Activated naive CD4-positive, alpha-beta T cell treated with anti-CD3 and anti-CD28 coated beads for 36 hours (primary cell): ENCODE measurements at places on chromosomes 11 and 22. TPM values are rescaled to one million over a fixed set of nuclear protein-coding genes. Genes with fewer than 3 reads are reported as not detected.

GRCh38 chr22:19967850-19968449 lies 26.3 kb upstream of the TXNRD2 start:
- no peaks in the 10 kb centered on the region for H3K27me3 ChIP-seq
- no peak for DNase-seq
- no peak overlapping the region for H3K4me3 ChIP-seq
- peaks cover 8% of the 10 kb centered on the region for H3K4me1 ChIP-seq
- no peak overlapping the region for H3K27ac ChIP-seq

SLC15A3 gene
- total RNA-seq: 5.6 TPM

GRCh38 chr11:78586452-78587046 lies 11.9 kb upstream of the NARS2 start:
- H3K27me3 ChIP-seq: no peaks in the 10 kb centered on the region
- DNase-seq: no peak
- no peak overlapping the region for H3K27ac ChIP-seq
- peaks cover 6% of the 10 kb centered on the region for H3K36me3 ChIP-seq
- no peaks in the 10 kb centered on the region for H3K4me1 ChIP-seq

DNA sequence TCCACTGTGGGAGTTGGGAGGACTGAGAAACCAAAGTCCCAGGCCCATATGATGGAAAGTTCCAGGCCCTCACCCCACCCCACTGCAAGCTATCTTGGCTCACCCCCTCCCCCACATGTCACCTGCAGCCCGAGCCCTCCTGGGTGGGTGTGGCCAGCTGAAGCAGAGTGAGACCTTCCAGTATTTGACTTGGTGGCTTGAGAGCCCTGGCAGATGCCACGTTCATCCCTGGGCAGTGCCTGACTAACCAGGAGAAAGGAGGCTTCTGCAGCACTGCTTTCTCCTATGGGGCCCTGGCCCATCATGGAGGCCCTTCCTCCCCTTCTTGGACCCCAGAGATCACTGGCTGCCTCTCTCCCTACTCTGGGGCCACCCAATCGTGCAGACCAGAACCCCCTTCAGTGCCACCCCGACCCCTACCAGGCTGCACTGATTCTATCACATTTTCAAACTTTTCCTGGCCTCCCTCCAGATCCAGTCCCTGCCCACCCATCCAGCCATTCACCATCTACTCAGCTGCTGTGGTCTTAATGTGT lies 38.1 kb upstream of the WNT11 start:
- no peaks in the 10 kb centered on the region for H3K4me1 ChIP-seq
- H3K27me3 ChIP-seq: no peaks in the 10 kb centered on the region
- no peak overlapping the region for H3K27ac ChIP-seq
- no peaks in the 10 kb centered on the region for H3K36me3 ChIP-seq
- DNase-seq: no peak

SLC16A8 gene
- not detected for total RNA-seq

UPB1 gene
- not detected for total RNA-seq

TRIM66 gene
- 16.4 TPM for total RNA-seq

GRCh38 chr22:26502688-26503561 lies 9.3 kb downstream of the TFIP11 start:
- peak overlapping the region; percentile 87 for H3K27ac ChIP-seq
- no peaks in the 10 kb centered on the region for H3K27me3 ChIP-seq
- no peak overlapping the region for H3K4me3 ChIP-seq
- peaks cover 46% of the 10 kb centered on the region for H3K36me3 ChIP-seq
- peaks cover 17% of the 10 kb centered on the region for H3K4me1 ChIP-seq

DNA sequence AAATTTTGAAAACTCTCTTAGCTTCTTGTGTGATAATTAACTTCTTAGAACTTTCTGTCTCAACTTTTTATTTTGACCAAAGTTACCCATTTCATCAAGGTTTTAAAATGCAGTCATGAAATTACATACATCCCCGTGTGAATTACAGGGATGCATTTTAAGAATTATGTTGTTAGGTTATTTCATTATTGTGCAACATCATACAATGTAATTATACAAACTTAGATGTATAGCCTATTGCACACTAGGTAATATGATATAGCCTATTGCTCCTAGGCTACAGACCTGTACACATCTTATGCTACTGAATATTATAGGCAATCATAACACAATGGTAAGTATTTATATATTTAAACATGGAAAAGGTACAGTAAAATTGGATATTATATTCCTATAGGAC lies 228.1 kb upstream of the C11orf87 start:
- no peak for DNase-seq
- no peak overlapping the region for H3K27ac ChIP-seq
- H3K4me1 ChIP-seq: no peaks in the 10 kb centered on the region
- H3K27me3 ChIP-seq: no peaks in the 10 kb centered on the region

- peak; percentile 75 for DNase-seq
- peaks cover 12% of the 10 kb centered on the region for H3K36me3 ChIP-seq
- no peak overlapping the region for H3K4me3 ChIP-seq
- peaks cover 54% of the 10 kb centered on the region for H3K4me1 ChIP-seq
- H3K27ac ChIP-seq: no peak overlapping the region
- H3K27me3 ChIP-seq: no peaks in the 10 kb centered on the region
These were observed 11.0 kb downstream of the CRELD2 start for GRCh38 chr22:49929211-49929979.

C22orf42 gene
- not detected for total RNA-seq

DNA sequence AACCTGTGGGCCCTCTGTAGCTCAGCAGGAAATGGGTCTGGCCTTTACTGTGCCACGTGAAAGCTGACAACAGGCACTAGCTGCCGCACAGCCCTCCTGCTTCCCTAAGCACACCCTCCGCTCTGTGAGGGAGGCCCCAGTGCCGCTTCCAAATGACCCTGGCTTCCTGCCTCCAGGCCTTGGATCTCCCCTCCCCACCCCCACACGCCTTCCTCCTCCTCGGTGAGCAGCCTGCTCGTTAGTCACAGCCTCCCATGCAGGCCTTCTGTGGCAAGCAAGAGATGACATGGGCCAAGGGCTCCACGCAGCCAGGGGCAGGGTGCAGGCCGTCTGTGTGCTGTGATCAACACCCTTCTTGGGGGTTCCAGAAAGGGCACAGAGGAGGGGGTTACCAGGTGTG lies 15.3 kb upstream of the RASL10A start:
- H3K27me3 ChIP-seq: no peaks in the 10 kb centered on the region
- peaks cover 4% of the 10 kb centered on the region for H3K36me3 ChIP-seq
- H3K4me3 ChIP-seq: no peak overlapping the region
- no peak overlapping the region for H3K27ac ChIP-seq
- no peak for DNase-seq
